Astrocyte of the cerebellum (primary cell): ENCODE measurements at places on chromosomes 5 and 9.

- DNase-seq, result no peak
Observed at GRCh38 chr5:175867587-175868347, 3.6 kb upstream of the CPLX2 start.

DNA sequence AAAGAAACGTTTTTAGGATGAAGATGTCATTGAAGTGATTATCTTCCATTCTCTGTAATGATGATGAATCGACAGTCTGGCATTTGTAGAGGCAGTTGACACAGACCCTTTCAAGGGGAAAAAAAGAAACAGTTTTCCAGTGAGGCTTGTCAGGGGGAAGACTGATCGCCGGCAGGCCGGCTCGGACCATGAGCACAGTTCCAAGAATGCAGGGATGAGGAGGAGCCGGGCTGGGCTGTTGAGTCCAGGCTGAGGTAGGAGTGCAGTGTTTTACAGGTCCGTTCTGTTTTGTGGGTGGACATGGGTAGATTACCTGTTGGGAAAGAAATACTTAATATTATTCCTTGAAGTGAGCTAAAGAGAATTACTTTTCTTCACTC is 194.6 kb downstream of the AOPEP start:
- no peak for DNase-seq

GRCh38 chr9:69186841-69187611 is 12.9 kb downstream of the TJP2 start:
- no peak for DNase-seq

GRCh38 chr9:129446828-129447550 is 173.9 kb downstream of the C9orf50 start:
- DNase-seq, result no peak

- DNase-seq, result no peak
Observed at GRCh38 chr9:112078432-112078831, 96.7 kb downstream of the SUSD1 start.

DNA sequence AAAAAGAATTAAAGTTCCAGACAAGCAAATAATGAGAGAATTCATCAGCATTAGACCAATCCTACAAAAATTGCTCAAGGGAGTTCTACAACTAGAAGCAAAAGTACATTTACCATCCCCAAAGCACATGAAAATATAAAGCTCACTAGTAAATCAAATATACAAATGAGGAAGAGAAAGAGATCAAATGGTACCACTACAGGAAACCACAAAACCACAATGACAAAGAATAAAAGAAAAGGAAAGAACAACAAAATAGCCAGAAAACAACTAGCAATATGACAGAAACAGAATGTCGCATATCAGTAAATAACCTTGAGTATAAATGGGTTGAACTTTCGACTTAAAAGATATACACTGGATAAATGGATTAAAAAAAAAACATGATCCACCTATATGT is 739.0 kb downstream of the DTWD2 start:
- no peak for DNase-seq

DNA sequence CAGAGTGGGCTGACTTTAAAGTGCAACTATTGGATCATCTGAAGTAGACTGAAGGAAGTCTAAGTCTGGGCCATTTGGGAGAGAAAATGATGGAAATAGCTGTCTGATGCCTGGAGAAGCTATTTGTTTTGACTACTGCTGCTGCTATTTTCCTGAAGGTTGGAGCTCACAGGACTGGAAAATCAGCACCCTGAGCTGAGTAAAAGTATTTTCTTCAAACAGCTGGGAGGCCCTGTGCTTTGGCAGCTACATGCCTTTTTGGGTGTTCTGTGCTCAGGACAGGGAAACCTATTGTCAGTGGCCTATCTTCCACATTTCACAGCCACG is 302.6 kb downstream of the ENC1 start:
- no peak for DNase-seq

GRCh38 chr5:127064253-127064840 is 9.0 kb downstream of the C5orf63 start:
- DNase-seq, result no peak

GRCh38 chr9:70411121-70411929 is 3.1 kb downstream of the KLF9 start:
- DNase-seq, result no peak

DNA sequence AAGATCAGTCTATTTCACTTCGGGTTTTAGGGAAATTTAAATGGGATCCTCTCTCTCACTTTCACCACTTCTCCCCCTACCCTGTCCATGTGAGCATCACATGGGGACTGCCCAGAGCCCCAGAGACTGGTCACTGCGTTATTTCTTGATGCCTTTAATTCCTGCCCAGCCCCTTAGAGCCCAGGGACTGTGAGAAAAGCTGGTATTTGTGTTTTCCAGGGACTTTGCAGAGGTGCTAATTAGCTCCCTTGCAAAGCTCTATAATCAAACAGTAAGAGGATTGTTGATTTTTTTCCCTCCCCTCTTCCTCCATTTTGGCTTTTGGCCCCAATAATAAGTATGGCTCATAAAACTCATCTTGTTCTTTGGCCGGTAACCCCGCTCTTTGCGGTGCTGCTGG is 35.6 kb downstream of the NTRK2 start:
- peak; percentile 12 for DNase-seq

- DNase-seq, result no peak
Observed at GRCh38 chr5:126658561-126658960, 57.8 kb downstream of the PHAX start.

DNA sequence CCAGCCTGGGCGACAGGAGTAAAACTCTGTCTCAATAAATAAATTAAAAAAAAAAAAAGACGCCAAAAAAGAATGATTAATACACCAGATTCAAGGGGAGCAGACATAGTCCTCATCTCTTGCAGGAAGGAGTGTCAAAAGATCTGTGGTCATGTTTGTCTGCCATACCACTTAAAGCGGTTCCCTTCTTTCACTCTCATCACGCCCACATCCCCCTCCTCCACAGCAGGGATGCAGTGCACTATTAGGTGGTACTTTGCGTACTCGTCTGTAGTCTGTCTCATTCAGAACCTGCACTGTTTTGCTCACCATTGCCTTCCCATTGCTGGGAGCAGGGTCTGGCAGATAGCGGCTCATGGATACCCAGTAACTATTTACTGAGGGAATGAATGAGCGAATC is 11.2 kb downstream of the CDHR2 start:
- DNase-seq, result no peak

- DNase-seq, result no peak
Observed at GRCh38 chr5:128464596-128464995, 73.4 kb downstream of the FBN2 start.

DNA sequence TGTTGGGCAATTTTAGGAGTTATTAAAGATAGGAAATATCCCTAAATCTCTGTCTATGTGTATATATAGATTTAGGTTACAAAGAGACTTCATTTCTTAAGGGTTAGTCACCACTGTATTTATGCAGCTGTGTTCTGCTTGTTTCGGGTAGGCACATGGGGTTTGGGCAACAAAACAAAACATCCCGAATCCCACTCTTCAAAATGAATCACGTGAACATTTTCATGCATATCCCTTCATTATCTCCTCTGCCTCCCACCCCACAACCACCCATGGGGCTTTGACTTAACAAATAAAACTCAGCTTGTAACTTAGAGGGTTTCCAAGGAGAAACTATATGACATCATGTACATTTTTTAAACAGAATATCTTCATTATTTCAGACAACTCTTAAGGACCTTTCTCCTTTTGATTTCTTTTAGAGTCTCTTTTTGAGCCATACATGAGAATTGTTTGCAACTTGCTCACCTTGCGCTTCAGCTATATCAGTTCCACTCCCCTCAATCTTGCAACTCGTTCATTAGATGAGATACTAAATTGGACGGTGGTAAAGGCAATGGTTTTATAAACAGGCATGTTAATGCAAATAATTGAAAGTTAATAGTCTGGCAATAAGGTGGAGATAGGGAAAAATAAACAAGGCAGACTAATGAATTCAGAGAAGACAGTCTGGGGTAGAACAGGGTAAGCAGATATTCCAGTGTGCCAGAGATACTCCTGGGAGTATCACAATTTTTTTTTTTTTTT is 136.7 kb downstream of the CD180 start:
- peak; percentile 54 for DNase-seq

DNA sequence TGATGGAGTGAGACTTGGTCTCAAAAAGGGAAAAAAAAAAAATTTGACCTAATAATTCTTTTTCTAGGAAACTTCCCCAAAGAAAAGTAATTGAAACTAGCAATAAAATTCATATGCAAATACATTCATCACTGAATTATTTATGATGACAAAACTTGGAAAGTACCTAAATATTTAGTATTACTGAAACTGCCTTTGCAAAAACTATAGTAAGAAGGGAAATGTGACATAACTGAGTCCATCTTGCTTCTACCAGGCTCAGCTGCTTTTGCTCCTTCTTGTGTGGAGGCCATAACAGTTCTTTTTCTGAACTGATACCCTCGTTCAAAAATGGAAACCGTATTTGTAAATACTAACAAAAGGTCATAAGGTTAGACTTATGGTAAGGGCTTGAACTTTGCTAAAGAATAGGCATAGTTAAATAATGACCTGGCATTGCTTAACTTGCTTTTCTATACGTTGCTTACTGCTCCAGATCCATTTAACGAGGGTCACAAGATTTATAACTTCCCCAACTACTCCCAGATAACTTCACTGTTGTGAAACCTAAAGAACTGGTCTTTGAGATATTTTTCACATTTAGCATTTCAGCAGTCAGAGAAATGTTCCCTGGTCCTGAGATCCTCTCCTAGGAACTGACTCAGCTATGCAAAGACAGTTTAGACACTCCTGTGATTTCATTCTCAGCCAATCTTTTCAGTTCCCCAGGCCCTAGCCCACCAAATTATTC is 68.4 kb downstream of the CFAP95 start:
- no peak for DNase-seq

- DNase-seq, result no peak
Observed at GRCh38 chr5:18551716-18552115, 917.5 kb downstream of the TAF11L14 start.

GRCh38 chr9:116701940-116702642 is 15.0 kb downstream of the TRIM32 start:
- DNase-seq, result no peak

DNA sequence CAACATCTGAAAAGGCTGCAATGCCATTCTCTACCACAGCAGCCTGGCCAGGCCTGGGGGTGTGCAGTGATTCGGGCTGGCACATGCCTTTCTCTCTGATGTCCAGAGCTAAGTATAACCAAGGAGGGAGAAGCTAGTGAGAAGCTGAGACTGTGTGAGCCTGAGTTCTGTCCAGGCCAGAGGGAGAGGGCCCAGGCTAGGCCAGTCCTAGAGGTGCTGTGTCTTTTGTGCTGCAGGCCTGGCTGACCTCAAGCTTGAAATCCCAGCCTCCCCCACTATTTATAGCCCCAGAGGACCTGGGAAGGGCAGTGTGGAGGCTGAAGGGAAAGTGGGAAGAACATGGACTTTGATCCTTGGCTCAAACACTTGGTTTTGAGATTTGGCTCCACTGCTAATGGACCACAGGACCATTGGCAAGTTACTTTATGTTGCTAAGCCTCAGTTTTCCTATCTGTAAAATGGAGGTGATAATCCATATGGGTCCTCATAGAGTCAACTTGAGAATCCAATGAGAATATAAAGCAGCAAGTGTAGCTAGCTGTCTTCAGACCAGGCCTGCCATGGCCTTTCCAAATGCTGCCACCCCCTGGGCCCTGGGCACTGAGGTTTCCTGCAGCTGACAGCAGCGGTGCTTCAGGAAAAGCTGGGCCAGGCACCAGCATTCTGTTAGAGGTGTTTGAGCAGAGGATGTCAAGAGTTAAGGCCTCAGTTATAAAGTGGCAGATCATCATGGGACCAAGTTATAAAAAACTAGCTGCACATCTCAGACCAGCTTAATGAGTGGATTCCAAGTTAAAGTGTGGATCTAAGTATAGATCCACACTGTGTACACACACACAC is 21.1 kb downstream of the BNIP1 start:
- DNase-seq, result no peak

DNA sequence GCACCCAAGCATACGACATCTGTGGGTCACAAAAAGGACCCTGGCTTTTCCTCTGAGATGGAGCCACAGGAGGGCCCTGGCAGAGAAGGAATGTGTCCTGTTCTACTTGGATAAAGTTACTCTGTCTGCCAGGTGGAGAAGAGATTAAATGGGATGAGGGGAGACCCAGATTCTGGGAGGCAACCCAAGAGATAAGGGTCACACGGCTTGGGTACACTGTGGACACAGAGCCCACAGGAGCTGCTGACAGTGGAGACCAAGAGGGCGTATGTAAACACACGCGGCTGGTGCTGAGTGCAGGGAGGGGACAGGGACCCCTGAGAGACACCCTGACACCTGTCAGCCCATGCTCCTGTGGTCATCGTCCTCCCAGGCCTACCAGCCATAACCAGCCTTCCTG is 6.2 kb downstream of the CDK20 start:
- DNase-seq, result no peak

- peak; percentile 8 for DNase-seq
Observed at GRCh38 chr9:22528485-22528884, 81.9 kb downstream of the DMRTA1 start.

- no peak for DNase-seq
Observed at GRCh38 chr5:31611002-31611401, 27.9 kb upstream of the PDZD2 start.

DNA sequence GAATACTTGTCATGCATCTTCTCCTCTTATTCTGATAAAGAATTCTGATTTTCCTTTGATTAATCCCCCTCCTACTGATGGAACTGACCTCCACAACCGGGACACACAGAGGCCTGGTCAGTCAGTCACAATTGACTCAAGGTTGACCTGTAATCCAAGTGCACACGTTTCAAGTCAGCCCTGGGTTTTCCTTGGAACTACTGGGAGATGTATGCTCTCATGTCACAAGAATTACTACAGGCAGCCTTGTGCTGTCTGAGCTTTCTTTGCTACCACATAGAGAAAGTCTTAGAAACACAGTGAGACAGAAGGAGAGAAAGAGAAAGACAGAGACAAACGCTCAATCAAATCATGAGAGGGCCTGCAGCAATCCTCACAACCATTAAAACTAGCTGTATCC is 345.8 kb downstream of the PDE4D start:
- DNase-seq, result no peak

- no peak for DNase-seq
Observed at GRCh38 chr5:172858511-172858989, 24.5 kb downstream of the ERGIC1 start.

DNA sequence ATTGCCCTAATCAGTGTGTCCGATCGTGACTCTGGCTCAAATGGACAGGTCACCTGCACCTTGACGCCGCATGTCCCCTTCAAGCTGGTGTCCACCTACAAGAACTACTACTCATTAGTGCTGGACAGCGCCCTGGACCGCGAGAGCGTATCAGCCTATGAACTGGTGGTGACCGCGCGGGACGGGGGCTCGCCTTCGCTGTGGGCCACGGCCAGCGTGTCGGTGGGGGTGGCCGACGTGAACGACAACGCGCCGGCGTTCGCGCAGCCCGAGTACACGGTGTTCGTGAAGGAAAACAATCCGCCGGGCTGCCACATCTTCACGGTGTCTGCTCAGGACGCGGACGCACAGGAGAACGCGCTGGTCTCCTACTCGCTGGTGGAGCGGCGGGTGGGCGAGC is 1.4 kb downstream of the PCDHA13 start:
- no peak for DNase-seq

GRCh38 chr9:98821831-98822230 is 14.4 kb downstream of the GALNT12 start:
- no peak for DNase-seq
